ENCODE measurements at places on chromosomes 5 and 9.

DNA sequence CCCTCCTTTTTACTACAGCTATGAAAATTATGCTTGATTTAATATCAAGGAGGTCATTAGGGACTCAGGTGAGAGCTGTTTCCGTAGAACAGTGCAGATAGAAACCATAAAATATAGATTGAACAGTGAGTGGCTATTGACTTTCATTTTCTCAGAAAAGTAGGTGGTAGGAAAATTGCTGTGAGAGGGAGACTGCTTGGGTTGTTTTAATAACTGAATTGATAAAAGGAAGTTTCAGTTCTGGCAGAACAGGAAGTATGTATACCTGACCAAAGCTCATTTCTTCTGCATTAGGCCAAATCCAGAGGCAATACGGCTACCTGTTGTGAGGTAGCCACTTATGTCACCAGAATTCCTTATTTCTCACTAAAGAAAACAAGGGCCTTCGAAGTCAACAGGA lies 761.7 kb upstream of the ARRDC3 start:
- no peak for DNase-seq

DNA sequence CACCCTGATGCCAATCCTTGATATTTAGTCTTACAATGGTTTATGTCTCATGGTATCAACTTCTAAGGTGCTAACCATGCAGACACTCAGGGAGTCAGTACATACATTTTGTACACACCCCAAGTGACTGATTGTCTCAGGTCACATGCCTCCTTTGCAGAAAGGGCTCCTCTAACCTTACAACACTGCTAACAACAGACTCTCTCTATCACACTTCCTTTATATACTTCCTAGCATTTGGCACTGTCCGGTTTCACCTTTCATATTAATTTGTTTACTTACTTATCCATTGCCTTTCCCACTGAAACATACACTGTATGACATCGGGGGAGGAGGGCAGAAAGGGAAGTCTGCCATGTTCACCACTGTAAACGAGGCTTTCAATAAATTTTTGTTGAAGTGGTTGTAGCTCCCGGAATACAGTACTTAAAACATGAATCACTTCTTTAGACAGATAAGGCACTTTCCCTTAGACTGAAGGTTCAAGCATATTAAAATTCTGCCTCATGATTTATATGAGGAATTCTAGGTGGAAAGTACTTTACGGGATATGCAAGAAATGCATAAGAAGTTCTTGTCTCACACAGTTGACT lies 20.6 kb downstream of the EMB start:
- no peak for DNase-seq

GRCh38 chr5:141692533-141692888 lies 10.5 kb upstream of the ARAP3 start:
- DNase-seq: no peak

DNA sequence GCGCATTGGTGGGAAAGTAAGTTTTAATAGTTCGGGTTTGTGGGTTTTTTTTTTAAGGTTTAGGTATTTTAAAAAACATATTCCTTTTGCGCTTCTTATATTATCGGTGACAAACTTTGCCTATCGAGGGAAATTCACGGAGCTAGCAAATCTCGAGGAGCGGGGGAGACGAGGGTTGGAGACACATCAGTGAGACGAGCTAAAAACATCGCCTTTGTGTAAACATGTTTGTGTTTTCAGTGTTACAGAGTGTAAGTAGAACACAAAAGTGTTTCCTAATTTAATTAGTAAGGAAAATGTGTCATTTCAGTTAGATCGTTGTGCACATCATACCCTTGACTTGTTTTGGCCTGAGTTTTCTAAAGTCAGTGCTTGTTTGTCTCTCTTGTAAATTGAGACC lies 945 bp downstream of the BTF3 start:
- DNase-seq: no peak

DNA sequence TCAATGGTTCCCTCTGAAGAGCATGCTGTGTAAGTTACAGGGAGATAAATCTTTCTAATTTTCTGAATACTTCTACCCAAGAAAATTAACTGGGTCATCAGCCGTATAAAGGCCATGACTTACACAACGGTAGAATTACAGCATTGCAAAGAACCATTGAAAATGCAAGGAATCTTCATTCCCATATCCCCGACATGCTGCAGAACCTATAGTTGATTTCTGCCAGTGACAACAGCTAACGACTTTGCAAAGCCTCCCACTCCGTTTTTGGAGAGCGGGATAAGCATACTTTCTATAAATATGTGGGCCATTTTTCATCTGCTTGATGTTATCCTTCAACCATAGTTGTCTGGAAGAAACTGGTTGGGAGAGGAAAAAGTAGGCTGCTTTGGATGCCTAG lies 56.2 kb downstream of the PCA3 start:
- no peak for DNase-seq

DNA sequence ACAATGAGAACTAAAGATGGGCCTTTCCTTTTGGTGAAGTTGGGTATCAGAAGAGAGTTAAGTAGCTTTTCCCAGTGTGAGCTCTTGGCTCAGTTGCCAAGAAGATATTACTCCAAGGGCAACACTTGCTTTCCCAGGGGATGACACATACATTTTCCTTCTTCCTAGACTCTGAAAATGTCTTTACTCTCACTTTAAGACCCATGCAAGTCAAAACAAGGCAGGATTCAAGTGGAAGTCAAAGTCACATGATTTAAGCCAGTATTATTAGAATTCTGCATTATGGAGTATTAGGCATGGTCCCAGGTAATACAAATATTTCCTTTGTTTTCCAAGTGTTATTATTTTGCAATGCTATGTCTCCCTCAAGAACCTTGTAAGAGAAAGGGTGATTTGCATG lies 175.1 kb downstream of the PPP2R2B start:
- DNase-seq: no peak

GRCh38 chr5:77356740-77357139 lies 135.4 kb downstream of the WDR41 start:
- no peak for DNase-seq

DNA sequence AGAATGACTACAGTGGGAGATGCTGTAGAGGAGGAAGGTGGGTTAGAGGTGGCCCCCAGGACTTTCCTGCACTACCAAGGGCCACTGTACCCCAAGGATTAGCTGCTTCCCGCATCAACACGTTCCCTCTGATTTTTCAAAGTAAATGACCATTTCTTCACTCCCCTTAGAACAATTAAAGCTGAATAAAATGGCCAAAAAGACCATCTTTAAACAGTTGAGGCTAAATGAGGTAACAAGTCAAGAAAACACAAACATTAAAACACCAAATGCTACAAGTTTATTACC lies 740 bp upstream of the ERAP1 start:
- no peak for DNase-seq

Measured in thoracic aorta (tissue), 2 donors.